ENCODE measurements at places on chromosomes 3 and 15.

DNA sequence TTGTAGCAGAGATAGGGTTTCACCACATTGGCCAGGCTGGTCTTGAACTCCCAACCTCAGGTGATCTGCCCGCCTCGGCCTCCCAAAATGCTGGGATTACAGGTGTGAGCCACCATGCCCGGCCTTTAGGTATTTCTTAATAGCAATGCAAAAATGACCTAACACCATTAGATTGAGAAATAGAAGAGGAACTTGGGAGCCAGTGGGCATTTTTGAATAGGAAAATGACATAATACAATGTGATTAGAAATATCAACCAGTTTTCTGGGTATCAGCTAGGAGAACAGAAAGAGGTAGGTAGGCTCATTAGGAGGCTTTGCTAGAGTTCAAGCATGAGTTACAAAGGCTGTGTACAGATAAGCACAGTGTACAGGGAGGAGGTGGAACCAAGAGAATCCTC lies 101.8 kb upstream of the TBC1D5 start:
- DNase-seq: no peak

DNA sequence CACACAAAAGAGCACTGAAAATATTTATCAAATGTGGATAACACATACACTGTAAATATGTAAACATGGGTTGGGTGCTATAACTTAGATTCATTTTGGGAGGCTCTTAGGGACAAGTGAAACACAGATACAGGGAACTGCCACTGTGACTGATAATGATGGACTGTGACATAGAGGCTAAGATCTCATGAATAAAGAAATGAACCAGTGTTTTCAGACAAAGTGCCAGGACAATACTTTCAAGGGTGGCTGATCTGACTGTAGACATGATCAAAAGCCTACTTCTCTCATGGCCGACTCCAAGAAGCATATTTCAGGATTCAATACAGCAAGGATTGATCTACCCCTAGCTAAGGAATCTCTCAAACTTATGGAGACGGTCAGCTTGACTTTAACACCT lies 353.8 kb downstream of the FGF12 start:
- DNase-seq: no peak

DNA sequence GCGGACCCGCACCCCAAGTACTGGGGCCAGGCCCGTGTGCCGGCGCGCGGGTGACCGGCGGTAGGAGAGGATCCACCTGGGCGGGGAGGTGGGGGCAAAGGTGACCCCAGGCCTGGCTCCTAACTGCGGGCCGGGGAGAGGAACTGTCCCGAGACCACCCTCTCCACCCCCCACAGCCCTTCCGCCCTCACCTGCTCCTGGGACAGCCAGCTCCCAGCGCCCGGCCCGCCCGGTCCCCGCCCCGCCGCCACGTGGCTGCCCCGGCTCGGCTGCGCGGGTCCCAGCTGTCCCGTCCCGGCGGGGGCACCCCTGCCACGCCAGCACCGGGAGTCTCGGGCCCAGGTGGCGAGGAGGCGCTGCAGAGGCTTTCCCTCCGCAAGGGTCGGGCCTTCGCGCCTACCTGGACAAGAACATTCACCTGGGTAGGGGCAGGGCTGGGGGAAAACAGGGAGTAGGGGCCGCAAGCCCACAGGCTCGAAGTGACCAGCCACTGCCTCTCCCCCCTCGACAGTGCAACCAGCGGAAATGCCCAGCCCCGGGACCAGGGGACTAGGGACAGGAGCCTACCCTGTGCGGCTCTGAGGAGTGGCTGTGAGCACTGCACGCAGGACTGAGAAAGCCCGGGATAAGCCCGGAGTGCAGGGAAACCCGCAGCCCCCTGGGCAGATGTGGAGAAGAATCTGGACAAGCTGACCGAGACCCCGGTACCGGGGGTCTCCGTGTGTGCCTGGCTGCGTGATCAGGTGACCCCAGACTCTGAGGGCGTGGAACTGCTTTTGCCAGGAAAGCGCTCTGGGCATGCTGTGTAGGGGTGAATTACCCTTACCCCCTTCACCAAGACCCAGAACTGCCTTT lies at the start of gene SLC12A8:
Gene SLC12A8, minus strand, starts transcription at position 240 of the 855 bp plus-strand sequence. CDS start 1,399 bp downstream, outside the sequence.
- DNase-seq: peak; percentile 17

DNA sequence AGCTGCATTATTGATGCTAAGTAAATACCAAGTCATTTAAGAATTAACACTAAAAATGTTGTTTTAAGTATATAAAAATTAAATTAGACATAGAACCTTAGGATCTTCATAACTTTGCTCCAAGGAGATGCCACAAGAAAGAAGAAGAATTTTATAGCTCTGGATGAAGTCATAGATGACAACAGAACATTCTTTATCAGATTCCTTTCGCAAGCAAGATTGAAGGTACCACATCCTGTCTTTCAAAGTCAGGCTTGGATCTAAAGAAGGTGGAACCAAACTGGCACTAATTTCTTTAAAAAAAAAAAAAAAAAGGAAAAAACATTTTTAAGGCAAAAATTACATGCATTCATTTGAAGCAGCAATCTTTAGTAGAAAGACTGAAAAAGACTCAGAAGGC lies 62.5 kb downstream of the POLQ start:
- DNase-seq: no peak

- no peak for DNase-seq
Measured at GRCh38 chr15:70475407-70475781, 288.0 kb downstream of the UACA start.

GRCh38 chr3:24503616-24504113 lies 9.0 kb upstream of the THRB start:
- DNase-seq: no peak

DNA sequence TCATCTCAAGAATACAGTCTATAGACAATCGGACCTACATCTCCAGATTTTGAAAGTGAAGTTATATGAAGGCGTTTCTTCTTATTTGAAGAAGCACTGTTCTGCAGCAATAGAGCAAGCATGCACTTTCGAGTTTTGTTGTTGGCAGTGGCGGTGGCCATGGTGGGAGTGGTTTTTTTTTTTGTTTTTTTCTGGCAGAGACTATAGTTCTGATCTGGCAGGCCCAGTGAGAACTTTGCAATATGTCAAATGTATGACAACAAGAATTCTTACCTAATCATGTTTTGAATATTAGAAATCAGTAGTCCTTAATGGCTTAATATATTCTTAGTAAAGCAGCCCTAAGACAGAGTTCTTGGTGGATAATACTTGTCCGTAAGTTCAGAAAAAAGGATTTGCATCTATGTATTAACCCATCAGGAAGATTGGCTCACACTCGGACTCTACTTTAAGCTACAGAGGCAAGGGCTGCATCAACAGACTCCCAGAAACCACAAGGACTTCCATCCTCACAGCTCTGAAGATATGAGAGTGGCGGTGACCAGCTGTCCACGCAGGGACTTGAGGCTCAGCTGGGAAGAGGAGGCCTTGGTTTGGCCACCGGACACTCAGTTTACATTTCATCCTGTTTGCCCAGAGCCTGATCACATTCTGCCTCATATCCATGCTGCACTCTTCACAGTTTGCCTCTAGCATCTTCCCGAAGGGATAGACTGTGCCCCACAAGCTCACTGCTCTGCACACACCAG lies 124.1 kb upstream of the THBS1 start:
- DNase-seq: no peak

GRCh38 chr3:139101396-139101795 lies 56.7 kb upstream of the PRR23C start:
- no peak for DNase-seq

GRCh38 chr3:59126446-59126845 lies 76.6 kb upstream of the CFAP20DC start:
- no peak for DNase-seq

DNA sequence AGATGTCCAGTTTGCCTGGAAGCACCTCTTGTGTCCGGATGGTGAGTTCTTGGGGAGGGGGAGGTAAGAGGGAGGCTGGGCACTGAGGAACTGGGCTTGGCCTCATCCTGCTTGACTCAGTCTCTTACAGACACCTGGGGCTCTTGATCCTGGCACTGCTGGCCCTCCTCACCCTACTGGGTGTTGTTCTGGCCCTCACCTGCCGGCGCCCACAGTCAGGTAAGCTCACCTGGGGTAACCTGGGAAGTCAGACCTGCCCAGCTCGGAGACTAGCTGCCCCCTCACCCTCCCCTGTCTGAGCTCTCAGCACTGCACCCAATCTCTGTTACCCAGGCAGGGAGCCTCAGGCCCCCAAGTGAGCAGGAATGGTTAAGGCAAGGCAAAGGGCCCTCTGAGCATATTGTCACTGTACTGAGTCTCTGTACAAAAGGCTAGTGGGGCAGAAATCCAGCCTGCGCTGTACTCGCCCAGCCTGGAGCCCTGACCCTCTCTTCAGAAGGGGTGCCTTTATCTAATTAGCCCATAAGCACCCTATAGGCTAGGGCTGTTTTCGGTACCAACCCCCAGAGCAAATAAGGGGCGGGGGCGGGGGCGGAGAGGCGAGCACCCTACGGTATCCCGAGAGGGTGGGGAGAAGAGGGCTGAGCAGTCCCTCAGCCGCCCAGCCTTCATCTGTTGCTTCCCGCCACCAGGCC lies 2.2 kb upstream of the IL17RC start:
- no peak for DNase-seq

GRCh38 chr3:115248274-115248673 lies 101.2 kb upstream of the ZBTB20 start:
- DNase-seq: no peak

GRCh38 chr3:108125550-108126071 lies 34.8 kb upstream of the CD47 start:
- DNase-seq: peak; percentile 60
